Fibroblast of villous mesenchyme (primary cell): ENCODE measurements at places on chromosomes 3 and 15. TPM values are rescaled to one million over a fixed set of nuclear protein-coding genes. Genes with fewer than 3 reads are reported as not detected.

The ATR gene
- total RNA-seq = 21.9 and 37.6 TPM in 2 replicates

The PTH1R gene
- total RNA-seq = 2.3 and 2.6 TPM in 2 replicates

The CCDC13 gene
- total RNA-seq = 0.43 and 0.64 TPM in 2 replicates

The STRIT1 gene
- not detected in 2 replicates for total RNA-seq

The LSAMP gene
- total RNA-seq = 0.64 and 1.3 TPM in 2 replicates

The CCDC33 gene
- total RNA-seq = 0.86 and 1.9 TPM in 2 replicates

The TUSC7 gene
- not detected in 2 replicates for total RNA-seq

The TRIM59 gene
- total RNA-seq = 29.6 and 47.5 TPM in 2 replicates

The FSTL1 gene
- total RNA-seq = 997 and 1,795 TPM in 2 replicates

The PLOD2 gene
- 154 and 393 TPM in 2 replicates for total RNA-seq

The SLC6A1 gene
- not detected in 2 replicates for total RNA-seq

The PPP1R2 gene
- total RNA-seq = 81.5 and 131 TPM in 2 replicates

The NR1I2 gene
- total RNA-seq = under 0.01 TPM in 2 replicates

The NPAP1 gene
- total RNA-seq = not detected in 2 replicates

The IQCH gene
- 2.6 and 4.7 TPM in 2 replicates for total RNA-seq

The CPNE9 gene
- not detected in 2 replicates for total RNA-seq

The GRM2 gene
- under 0.01 TPM in 1 of 2 replicates, not detected in the other for total RNA-seq

The EXD1 gene
- under 0.01 TPM in 1 of 2 replicates, not detected in the other for total RNA-seq

The ABTB1 gene
- total RNA-seq = 3.5 and 6.4 TPM in 2 replicates

The APOD gene
- 1.3 and 3.5 TPM in 2 replicates for total RNA-seq

The CTXN2 gene
- not detected in 2 replicates for total RNA-seq

The CNTN4 gene
- 6.9 and 9.0 TPM in 2 replicates for total RNA-seq

The GTPBP8 gene
- total RNA-seq = 40.6 and 44.9 TPM in 2 replicates

The CRYGS gene
- total RNA-seq = 0.86 and 1.6 TPM in 2 replicates

The SPATA12 gene
- total RNA-seq = not detected in 2 replicates

The LEKR1 gene
- 0.86 and 0.97 TPM in 2 replicates for total RNA-seq

The COL8A1 gene
- 324 and 401 TPM in 2 replicates for total RNA-seq

The GOLGA6L10 gene
- 2.2 and 2.9 TPM in 2 replicates for total RNA-seq

The RTP2 gene
- total RNA-seq = not detected in 2 replicates

The CGNL1 gene
- 0.43 and 0.64 TPM in 2 replicates for total RNA-seq
